Activated CD4-positive, alpha-beta T cell treated with anti-CD3 and anti-CD28 coated beads, Interleukin-2, amount 10 ng/mL, durations not matched to agents 7 days and 5 days (primary cell): ENCODE measurements at places on chromosomes 6 and 20.

- no peak for DNase-seq
Measured at GRCh38 chr20:9942736-9943135, 92.1 kb upstream of the ANKEF1 start.

GRCh38 chr6:144350528-144350880 is 65.4 kb downstream of the UTRN start:
- no peak for DNase-seq

DNA sequence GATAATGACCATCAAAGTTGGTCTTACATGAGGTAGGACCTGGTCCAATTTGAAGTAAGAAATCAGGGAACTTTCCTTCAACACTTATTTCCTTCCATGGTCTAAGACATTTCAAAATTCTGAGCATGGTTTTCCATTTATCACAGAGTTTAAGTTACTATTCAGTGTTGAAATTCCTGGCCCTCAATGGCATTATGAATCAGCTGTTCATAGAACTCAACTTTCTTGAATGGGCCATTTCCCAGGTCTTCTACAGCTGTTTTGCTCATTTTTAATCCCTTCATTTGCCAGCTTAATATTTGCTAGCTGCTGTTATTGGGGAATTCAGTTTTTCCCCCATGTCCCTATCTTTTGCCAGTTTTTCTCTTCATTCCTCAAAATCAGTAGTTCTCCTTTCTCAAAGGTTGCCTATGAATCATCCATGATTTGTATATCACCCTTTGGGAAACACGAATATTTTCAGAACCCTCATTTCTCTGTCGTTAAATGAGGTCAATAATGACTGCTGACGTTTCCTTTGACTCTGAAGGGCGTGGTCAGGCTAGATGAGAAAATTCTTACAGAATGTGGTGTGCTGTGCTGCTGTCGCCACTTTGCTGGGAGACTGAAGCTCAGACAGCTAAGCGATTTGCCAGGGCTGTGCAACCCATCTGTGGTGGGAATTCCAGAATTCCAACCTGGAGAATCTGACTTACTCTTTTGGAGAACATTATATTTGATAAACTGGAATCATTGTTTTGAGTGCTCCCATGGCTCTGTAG is 216.5 kb upstream of the FLRT3 start:
- no peak for DNase-seq

GRCh38 chr6:85065831-85066230 is 301.4 kb upstream of the TBX18 start:
- no peak for DNase-seq

DNA sequence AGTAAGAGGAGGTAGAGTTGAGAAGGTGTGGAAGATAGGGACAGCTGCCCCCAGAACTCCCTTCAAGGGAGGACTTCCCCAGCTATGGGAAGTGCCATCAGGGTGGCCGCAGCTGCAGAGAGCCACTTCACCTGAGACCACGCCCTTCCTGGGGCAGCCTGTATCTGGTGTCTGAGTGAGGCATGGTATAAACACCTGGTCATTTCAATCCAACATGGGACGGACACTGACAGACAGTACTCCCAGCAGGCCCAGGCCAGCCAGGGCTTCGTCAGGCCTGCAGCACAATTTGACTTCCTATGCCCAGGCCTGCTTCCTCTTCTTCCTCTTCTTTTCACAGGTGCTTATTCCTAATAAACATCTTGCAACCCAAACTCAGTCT is 4.5 kb downstream of the SOX12 start:
- no peak for DNase-seq

- DNase-seq = no peak
Measured at GRCh38 chr20:33926425-33926824, 67.3 kb upstream of the RALY start.

DNA sequence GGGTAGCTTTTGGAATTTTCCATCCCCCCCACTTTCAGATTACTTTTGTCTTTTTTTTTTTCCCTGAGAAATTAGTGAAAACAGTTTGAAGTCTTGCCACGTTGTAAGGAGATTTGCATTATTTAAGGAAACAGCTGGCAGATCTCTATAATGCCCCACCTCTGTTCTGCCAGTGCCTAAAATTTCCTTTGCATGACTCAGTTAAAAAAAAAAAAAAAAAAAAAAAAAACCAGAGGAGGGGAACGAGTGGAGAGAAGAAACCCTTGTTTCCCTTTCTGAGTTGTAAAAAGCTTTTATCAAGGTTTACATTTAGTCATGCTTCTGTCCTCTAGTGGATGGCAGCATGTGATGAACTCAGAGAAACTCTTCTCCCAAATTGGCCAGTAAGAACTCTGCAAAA is 33.5 kb downstream of the CARMIL1 start:
- no peak for DNase-seq

DNA sequence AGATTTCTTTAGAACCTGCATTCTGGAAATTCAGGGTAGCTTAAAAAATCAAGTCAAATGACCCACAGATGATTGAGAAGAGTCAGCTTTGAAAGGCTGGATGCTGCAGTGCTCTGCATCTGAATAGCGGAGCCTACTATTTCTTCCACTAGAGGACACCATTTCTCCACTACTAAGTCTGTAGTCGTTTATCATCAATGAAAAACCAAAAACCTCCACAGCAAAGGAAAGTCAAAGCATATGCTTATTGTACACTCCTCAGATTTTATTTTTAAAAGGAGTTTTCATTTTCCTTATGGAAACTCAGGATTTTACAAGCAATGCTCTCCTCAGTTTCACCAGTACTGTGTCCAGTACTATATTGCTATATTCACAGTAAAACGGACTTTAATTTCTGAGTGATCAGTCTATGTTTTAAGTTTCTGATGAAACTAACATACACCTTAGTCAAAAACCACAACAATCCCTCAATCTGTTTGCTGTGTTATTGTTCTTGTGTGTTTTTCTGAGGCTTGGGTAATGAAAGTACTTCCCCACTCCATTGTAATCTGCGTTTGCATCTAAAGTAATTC is 50.5 kb upstream of the ENPP5 start:
- DNase-seq = peak; percentile 22

DNA sequence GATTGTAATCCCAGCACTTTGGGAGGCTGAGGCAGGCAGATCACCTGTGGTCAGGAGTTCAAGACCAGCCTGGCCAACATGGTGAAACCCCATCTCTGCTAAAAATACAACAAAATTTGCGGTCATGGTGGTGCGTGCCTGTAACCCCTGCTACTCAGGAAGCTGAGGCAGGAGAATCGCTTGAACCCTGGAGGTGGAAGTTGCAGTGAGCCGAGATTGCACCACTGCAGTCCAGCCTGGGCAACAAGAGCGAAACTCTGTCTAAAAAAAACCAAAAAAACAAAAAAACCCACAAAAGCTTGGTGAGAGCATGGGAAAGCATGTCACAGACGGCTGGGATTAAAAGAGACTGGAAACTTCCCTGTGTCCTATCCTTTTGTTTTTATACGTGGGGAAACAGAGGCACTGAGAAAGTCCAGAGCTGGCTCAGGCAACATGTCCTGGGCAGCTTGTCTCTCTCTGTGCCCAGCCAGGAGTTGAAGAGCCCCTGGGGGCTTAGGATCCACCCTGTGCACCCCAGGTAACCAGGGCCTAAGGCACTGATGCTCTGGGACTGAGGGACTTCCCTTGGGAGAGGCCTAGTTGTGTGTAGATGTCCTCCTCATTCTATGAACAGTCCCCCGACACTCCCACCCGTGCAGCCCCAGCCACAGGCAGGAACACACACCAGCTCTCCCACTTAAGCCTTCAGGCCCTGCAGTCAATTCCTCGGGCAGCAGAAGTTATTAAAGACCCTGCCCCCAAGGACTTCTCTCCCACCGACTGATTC is 16.0 kb downstream of the CD40 start:
- no peak for DNase-seq

GRCh38 chr6:129750360-129750759 is 40.4 kb upstream of the ARHGAP18 start:
- no peak for DNase-seq

- DNase-seq = no peak
Measured at GRCh38 chr6:89436226-89436625, 3.3 kb downstream of the ANKRD6 start.
